ENCODE measurements at places on chromosomes 7 and 10.

DNA sequence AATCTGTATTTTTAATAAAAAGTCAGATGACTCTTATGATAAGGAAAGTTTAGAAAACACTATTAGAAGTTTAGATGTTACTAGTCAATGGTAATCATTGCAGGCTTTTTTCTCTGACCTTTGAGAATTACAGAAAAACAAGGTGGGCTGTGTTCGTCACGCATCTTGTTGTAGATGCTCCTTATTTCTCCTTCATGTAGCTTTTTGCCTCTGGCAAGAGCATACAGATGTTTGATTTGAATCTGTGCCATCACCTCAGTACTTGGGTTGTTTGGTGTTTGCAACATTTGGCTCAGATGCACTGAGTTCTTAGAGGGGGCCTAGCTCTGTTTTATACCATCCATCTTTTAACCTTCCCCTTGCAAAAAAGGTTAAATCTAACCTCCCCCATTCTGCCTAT lies 11.5 kb downstream of the TAS2R16 start:
- no peak for DNase-seq

DNA sequence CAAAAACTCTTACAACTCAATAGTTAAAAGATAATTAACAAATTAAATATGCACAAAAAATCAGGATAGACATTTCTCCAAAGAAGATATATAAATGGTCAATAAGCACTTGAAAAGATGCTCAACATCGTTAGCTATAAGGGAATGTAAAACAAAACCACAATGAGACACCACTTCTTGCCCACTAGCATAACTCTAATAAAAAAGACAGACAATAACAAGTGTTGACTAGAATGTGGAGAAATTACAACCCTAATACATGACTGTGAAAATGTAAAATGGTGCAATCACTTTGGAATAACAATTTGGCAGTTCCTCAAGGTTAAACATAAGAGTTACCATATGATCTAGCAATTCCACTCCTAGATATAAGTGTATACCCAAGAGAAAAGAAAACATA lies 74.3 kb upstream of the PCGF5 start:
- DNase-seq: no peak

DNA sequence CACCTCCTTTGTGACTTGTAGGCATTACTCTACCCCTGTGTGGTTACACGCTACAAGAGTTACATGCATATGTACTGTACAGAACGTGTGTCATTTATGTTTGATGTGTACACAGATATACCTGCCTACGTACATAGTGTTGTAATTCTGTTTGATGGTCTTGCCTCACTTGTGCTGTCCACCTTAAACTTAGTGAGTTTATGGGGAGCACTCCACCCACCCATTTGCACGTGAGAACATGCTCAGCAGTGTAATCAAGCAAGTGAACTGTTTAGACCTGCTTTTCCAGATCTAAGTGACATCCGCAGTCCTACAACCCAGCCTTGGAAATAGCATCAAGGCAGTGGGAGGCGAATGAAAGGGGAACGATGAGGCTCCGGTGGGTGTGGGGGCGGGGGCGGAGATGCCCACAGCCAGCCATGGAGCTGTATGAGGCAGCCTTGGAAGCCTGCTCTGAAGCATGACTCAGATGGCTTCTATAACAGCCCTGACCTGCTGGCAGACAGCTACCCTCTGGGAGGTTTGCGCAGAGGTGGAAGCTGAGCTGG lies 52.1 kb downstream of the SUFU start:
- no peak for DNase-seq

- DNase-seq: no peak
Observed at GRCh38 chr7:158272091-158272490, 315.5 kb downstream of the PTPRN2 start.

DNA sequence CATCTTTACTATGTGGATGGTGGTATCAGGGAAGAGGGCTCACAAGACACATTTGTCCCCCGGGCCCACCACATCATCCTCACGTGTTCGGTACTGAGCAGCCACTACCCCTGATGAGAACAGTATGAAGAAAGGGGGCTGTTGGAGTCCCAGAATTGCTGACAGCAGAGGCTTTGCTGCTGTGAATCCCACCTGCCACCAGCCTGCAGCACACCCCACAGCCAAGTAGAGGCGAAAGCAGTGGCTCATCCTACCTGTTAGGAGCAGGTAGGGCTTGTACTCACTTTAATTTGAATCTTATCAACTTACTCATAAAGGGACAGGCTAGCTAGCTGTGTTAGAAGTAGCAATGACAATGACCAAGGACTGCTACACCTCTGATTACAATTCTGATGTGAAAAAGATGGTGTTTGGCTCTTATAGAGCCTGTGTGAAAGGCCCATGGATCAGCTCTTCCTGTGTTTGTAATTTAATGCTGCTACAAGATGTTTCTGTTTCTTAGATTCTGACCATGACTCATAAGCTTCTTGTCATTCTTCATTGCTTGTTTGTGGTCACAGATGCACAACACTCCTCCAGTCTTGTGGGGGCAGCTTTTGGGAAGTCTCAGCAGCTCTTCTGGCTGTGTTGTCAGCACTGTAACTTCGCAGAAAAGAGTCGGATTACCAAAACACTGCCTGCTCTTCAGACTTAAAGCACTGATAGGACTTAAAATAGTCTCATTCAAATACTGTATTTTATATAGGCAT lies 9.1 kb upstream of the CSGALNACT2 start:
- DNase-seq: no peak

DNA sequence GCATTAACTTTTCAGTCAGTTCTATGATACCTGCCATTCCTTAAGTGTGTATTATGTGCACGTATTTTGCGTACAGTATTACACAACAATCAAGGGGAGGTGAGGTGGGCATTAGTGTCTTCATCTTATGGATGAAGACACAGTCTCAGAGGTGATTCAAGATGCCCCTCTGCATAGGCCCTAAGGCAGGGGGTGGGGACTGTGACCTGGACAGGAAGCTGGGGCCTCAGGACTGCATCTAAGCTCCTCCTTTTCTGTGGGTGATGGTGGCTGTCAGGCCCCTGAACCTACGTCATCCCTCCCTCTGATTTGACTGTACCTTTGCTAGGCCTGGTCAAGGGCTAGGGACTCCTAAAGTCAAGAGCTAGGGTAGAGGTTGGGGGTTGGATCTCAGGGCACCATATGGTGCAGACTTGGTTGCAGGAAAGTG lies 38.9 kb downstream of the HK1 start:
- DNase-seq: no peak

- no peak for DNase-seq
Observed at GRCh38 chr10:97490592-97490991, 7.6 kb downstream of the MMS19 start.

DNA sequence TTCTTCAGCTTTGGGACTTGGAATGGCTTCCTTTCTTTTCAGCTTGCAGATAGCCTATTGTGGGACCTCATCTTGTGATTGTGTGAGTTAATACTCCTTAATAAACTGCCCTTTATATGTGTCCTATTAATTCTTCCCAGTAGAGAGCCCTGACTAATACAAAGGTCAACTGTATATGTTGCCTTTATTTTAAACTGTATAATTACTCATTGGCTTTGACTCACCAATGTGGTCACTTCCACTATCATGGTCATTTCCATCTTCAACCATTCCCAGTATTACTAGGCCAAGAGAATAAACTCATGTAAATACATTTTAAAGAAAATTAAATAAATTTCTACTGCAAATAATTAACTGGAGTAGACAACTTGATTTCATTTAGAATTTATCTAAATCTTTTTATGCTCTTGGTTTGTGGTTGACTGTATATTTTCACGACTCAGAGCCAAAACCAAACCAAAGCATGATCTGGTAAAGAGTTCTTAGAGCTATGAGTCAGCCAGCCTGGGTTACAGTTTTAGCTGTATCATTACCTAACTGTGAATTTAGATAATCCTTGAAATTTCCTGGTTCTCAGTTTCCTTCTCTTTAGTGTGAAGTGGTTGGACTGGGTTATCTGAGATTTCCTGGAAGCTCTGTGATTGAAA lies 188.4 kb downstream of the PPP1R3A start:
- no peak for DNase-seq

- DNase-seq: no peak
Observed at GRCh38 chr10:124106241-124106879, 13.0 kb upstream of the CHST15 start.

- no peak for DNase-seq
Observed at GRCh38 chr7:16422103-16422435, 731 bp upstream of the CRPPA start.

DNA sequence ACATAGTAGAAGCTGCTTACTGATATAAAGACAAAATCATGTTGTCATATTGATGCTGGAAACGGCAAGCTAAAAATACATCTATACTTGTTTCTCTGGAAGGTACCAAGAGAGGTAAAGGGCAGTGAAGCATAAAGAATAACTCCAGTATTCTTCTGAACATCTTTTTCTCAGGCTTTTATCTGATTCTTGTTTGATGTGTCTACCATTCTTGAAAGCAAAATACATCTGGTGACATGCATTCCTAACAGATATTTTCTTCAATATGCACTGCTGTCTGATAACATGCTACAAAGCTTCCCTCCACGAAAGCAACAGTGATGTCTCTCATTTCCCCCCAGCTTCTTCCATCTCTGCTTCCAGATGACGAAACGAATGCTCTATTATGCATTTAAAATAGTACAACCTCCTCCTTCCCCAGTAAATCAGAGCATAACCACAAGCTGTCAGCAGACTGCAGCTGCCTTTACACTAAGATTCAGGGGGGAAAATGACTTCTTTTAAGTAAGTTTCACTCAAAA lies 100.8 kb downstream of the ARHGAP21 start:
- no peak for DNase-seq

DNA sequence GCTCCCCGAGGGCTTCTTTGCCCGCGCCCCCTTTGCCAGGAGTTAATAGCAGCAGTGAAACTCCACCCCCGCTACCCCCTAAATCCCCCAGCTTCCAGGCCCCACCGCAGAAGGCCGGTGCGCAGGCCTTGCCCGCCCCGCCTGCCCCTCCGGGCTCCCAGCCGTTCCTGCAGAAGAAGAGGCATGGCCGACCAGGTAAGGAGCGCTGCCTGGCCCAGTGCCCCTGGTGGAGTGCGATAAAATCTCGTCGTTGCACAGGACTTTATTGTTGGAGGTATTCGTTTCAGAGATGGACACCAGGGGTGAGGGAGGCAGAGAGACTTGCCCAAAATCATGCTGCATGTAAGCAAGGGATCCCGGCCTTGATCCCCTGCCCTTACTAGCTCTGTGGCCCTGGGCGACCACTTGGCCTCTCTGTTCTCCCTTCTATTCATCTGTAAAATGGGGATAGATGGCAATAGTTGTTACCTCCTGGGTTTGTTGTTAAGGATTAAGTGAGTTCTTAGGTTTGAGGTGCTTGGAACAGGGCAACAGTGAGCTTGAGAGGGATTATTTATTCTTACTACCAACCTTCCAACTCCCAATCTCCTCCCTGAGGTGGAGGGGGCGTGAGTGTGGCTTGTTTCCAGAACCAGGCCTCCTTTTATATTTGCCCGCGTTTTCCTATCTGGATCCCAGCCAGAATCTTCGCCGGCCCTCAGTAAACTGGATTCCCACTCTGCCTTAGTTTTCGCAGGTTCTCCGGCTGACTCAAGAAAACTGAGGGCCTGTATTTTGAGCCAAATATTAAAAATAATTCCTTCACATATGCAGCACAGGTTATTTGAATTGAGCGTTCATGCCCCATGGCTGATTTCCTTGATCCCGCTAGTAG lies 78.3 kb downstream of the WIPF3 start:
- no peak for DNase-seq

DNA sequence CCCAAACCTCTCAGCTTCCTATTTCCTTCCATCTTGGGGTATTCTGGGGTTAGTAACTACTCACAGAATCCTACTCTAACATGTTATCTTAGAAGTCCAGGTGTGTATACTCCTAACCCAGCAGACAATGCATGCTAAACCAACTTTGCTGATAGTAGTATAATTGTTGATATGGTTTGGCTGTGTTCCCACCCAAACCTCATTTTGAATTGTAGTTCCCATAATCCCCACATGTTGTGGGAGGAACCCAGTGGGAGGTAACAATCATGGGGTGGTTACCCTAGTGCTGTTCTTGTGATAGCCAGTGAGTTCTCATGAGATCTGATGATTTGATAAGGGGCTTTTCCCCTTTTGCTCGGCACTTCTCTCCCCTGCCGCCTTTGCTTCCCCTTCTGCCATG lies 135.1 kb downstream of the CHRM2 start:
- no peak for DNase-seq

- DNase-seq: no peak
Observed at GRCh38 chr7:135993950-135994349, 16.8 kb upstream of the MTPN start.

GRCh38 chr10:87860156-87860795 lies 3.1 kb downstream of the KLLN start:
- no peak for DNase-seq

GRCh38 chr7:46583656-46584055 lies 662.6 kb upstream of the IGFBP3 start:
- DNase-seq: no peak

DNA sequence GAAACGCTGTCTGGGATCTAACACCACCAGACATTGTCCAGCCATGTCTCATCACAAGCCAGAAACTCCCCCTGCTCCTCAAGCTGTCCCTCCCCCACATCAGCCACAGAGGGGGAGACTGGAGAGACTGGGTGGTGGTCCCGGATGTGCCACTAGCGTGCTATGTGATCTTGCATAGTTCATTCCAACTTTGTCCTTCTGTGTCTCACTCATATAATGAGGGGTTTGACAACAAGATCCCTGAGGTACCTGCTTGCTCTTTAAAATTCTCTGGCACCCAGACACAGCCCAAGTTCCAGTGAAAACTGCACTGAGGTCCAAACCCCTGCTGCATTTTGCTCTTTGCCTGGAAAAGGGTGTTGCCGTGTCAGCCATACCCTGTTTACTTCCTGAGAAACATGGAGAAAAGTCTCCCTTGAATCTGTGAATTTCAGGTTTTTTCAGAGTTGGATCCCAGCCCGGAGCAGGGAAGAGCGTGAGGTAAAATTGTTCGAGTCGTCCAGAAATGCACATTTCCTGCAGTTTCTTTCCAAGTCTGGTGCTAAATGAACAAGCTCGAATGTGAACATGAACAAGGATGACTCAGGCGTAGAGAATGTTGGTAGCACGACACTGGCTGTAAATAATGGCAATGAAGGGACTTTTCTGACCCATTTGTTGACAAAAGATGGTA lies 156.6 kb downstream of the CCDC3 start:
- DNase-seq: no peak

GRCh38 chr10:17793823-17794644 lies 15.1 kb upstream of the MRC1 start:
- DNase-seq: no peak

GRCh38 chr7:2689343-2689847 lies 1.4 kb downstream of the AMZ1 start:
- no peak for DNase-seq

DNA sequence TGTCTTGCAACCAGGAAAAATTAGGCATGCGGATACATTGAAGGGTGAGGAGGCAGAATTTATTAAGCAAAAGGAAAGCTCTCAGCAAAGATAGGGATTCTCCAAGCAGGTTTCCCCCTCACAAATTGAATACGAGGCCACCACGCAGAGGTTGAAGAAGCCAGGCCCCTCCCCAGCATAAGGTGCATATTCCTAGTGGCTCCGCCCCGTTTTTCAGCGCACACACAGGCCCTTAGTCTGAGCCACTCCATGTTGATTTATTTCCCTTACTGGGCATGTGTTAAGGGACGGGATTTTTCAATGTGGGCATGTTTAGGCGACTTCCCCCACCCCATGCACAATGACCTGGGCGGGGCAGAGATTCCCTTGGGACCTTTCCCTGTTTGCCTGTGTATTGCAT lies 24.9 kb downstream of the PPP2R2D start:
- DNase-seq: no peak

- DNase-seq: no peak
Observed at GRCh38 chr7:17497136-17497535, 198.7 kb downstream of the AHR start.

GRCh38 chr7:154519229-154519628 lies 467.0 kb downstream of the DPP6 start:
- DNase-seq: no peak

Data from SK-N-MC (cell line).